ENCODE measurements at places on chromosomes 11 and 22. TPM values are rescaled to one million over a fixed set of nuclear protein-coding genes. Genes with fewer than 3 reads are reported as not detected.

ACRV1 gene
- total RNA-seq = 0.92 TPM

BIK gene
- total RNA-seq = 0.46 TPM

CD3E gene
- total RNA-seq = not detected

PKDREJ gene
- total RNA-seq = under 0.01 TPM

C11orf21 gene
- 0.23 TPM for total RNA-seq

TRIM49D1 gene
- not detected for total RNA-seq

ARL2 gene
- total RNA-seq = 73.4 TPM

GTSE1 gene
- total RNA-seq = 3.0 TPM

SYCE3 gene
- total RNA-seq = not detected

GAB4 gene
- total RNA-seq = not detected

WEE1 gene
- total RNA-seq = 18.2 TPM

BRSK2 gene
- 43.1 TPM for total RNA-seq

SHISA8 gene
- not detected for total RNA-seq
